T-helper 1 cell treated with Interleukin-12 subunit alpha and Interleukin-12 subunit beta and Interleukin-4 antibody, amounts not matched to agents 30 ng/mL and 1 ng/mL, for 36 hours (primary cell): ENCODE measurements at places on chromosomes 6 and 20. TPM values are rescaled to one million over a fixed set of nuclear protein-coding genes. Genes with fewer than 3 reads are reported as not detected.

DEFB132 gene
- total RNA-seq = not detected in 2 replicates

MUC22 gene
- not detected in 2 replicates for total RNA-seq

TMEM244 gene
- not detected in 2 replicates for total RNA-seq

FAXC gene
- total RNA-seq = 0.37 TPM in 1 of 2 replicates, not detected in the other

MYB gene
- 52.6 and 58.3 TPM in 2 replicates for total RNA-seq

PROKR2 gene
- not detected in 2 replicates for total RNA-seq

GRM1 gene
- not detected in 2 replicates for total RNA-seq

FNDC11 gene
- total RNA-seq = 0.27 and 0.49 TPM in 2 replicates

ACOT13 gene
- 20.4 and 21.0 TPM in 2 replicates for total RNA-seq

HLA-DPA1 gene
- total RNA-seq = 201 and 213 TPM in 2 replicates

LCA5 gene
- total RNA-seq = 0.10 TPM in 2 replicates

TTPAL gene
- 23.8 and 29.2 TPM in 2 replicates for total RNA-seq

CASP8AP2 gene
- total RNA-seq = 32.5 and 33.2 TPM in 2 replicates

ABHD16B gene
- total RNA-seq = not detected in 2 replicates

CLIC5 gene
- total RNA-seq = 4.3 and 4.4 TPM in 2 replicates

PLG gene
- 1.2 TPM in 1 of 2 replicates, not detected in the other for total RNA-seq

LTV1 gene
- total RNA-seq = 30.2 and 33.1 TPM in 2 replicates

CYP39A1 gene
- total RNA-seq = not detected in 2 replicates

ADRM1 gene
- 123 and 124 TPM in 2 replicates for total RNA-seq

DDX43 gene
- total RNA-seq = 1.3 and 1.5 TPM in 2 replicates

DEFB112 gene
- not detected in 2 replicates for total RNA-seq

C4B gene
- total RNA-seq = 4.2 and 4.6 TPM in 2 replicates

PAX1 gene
- not detected in 2 replicates for total RNA-seq

PTPRA gene
- total RNA-seq = 67.0 and 68.5 TPM in 2 replicates

EPB41L1 gene
- not detected in 2 replicates for total RNA-seq

SLC35F1 gene
- total RNA-seq = not detected in 2 replicates

ECI2 gene
- 17.4 and 18.9 TPM in 2 replicates for total RNA-seq

SOBP gene
- 0.20 and 0.27 TPM in 2 replicates for total RNA-seq

ASCC3 gene
- total RNA-seq = 73.1 and 76.7 TPM in 2 replicates

SLC22A1 gene
- 2.0 and 4.0 TPM in 2 replicates for total RNA-seq

MYO6 gene
- 0.46 and 0.47 TPM in 2 replicates for total RNA-seq

EFCAB8 gene
- 0.73 and 0.96 TPM in 2 replicates for total RNA-seq

ENPP3 gene
- total RNA-seq = 1.5 and 2.2 TPM in 2 replicates

ACTL10 gene
- 3.1 and 3.6 TPM in 2 replicates for total RNA-seq

PTGIS gene
- total RNA-seq = 11.6 and 11.7 TPM in 2 replicates

LY86 gene
- 5.5 and 5.8 TPM in 2 replicates for total RNA-seq

CHRNA4 gene
- not detected in 2 replicates for total RNA-seq

EIF6 gene
- total RNA-seq = 115 and 118 TPM in 2 replicates

TSBP1 gene
- not detected in 2 replicates for total RNA-seq

ALDH8A1 gene
- total RNA-seq = 2.8 and 4.5 TPM in 2 replicates

MYCT1 gene
- not detected in 2 replicates for total RNA-seq

RNF182 gene
- total RNA-seq = not detected in 2 replicates

ELOVL4 gene
- total RNA-seq = 2.1 and 2.3 TPM in 2 replicates

TREM1 gene
- total RNA-seq = not detected in 2 replicates

MROH8 gene
- 0.98 and 1.0 TPM in 2 replicates for total RNA-seq

NKX2-2 gene
- not detected in 2 replicates for total RNA-seq

GABRR1 gene
- not detected in 2 replicates for total RNA-seq

PGBD1 gene
- 1.9 and 2.2 TPM in 2 replicates for total RNA-seq

FAM184A gene
- total RNA-seq = 4.8 and 5.5 TPM in 2 replicates

PHACTR1 gene
- total RNA-seq = 3.3 and 4.3 TPM in 2 replicates

PNLDC1 gene
- total RNA-seq = 0.59 and 0.74 TPM in 2 replicates

POM121L2 gene
- total RNA-seq = not detected in 2 replicates

KIAA0408 gene
- total RNA-seq = 16.4 and 17.6 TPM in 2 replicates

MAP3K4 gene
- total RNA-seq = 42.4 and 42.9 TPM in 2 replicates

PDE10A gene
- not detected in 2 replicates for total RNA-seq

NNAT gene
- not detected in 2 replicates for total RNA-seq
